ENCODE measurements at places on chromosomes 3 and 15. TPM values are rescaled to one million over a fixed set of nuclear protein-coding genes. Genes with fewer than 3 reads are reported as not detected.

DNA sequence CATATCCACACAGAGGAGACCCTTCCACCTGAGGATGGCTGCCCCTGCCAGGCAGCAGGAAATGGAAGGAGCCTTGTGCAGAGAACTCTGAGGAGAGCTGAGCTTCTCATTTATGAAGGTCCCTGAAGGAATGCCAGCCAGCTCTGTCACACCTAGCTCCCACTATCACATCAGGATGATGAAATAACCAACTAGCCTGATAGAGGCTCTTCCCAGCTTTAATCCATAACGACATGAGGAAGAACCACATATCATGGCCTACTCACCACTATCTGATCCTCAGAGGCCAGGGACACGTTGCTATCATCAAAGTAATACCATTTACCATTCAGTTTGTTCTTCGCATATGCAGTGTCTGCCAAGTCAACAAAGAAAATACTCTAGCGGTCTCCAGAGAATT lies 1.5 kb upstream of the C3orf62 start:
- DNase-seq = no peak

The KCNAB1 gene
- 3.0 TPM for total RNA-seq

The LMOD3 gene
- total RNA-seq = 148 TPM

DNA sequence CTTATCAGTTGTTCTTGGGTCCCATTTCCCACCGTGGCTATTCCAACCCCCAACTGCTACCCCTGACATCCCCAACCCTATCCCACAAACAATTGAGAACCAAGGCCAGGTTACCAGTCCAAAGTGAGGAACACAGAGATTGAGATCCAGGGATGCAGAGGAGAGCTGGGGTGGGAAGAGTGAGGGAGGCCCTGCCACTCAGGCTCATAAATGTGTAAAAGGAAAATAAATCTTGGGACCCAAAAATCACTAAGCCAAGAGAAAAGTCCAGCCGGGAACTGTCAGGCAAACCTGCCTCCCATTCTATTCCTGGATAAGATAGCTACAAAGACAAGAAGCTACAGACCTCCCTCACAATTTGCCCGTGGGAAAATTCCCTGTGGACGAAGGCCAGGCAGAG lies 101.1 kb upstream of the DLG1 start:
- DNase-seq = no peak

- DNase-seq = peak; percentile 58
Observed at GRCh38 chr15:69755551-69756310, 303.1 kb downstream of the RPLP1 start.

The KLHL25 gene
- total RNA-seq = 4.1 TPM

Data from Right ventricle myocardium superior (tissue), 1 donor.